ENCODE measurements at places on chromosomes 1 and 21.

- no peak for DNase-seq
Measured at GRCh38 chr1:150233359-150234308, 2.3 kb downstream of the ANP32E start.

DNA sequence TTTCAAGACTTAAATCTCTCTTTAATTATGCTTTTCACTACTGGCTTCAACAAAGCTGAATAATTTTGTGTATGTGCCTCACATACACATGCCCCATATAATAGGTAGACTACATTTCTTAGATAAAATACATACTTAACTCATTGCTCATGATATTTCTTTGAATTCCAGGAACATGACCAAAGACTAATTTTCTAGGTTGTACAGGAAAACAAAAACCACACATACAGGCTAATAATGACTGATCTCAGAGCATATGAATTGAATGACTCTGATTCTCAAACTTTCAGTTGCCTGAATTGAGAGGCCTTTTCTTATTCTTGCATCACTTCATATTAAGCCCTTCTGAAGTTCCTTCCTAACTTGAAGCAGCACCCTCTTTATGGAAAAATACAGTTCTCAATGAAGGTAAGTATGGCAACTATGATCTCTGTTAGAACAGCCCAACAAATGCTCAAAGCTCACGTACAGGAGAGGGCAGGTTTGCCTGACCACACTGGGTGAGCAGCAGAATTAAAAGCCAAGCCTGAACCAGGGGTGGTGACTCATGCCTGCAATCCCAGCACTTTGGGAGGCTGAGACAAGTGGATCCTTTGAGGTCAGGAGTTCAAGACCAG lies 22.6 kb upstream of the UAP1 start:
- DNase-seq, result no peak

- no peak for DNase-seq
Measured at GRCh38 chr21:25296252-25296651, 311.0 kb downstream of the MRPL39 start.

- no peak for DNase-seq
Measured at GRCh38 chr21:35257413-35257812, 208.3 kb upstream of the RUNX1 start.

DNA sequence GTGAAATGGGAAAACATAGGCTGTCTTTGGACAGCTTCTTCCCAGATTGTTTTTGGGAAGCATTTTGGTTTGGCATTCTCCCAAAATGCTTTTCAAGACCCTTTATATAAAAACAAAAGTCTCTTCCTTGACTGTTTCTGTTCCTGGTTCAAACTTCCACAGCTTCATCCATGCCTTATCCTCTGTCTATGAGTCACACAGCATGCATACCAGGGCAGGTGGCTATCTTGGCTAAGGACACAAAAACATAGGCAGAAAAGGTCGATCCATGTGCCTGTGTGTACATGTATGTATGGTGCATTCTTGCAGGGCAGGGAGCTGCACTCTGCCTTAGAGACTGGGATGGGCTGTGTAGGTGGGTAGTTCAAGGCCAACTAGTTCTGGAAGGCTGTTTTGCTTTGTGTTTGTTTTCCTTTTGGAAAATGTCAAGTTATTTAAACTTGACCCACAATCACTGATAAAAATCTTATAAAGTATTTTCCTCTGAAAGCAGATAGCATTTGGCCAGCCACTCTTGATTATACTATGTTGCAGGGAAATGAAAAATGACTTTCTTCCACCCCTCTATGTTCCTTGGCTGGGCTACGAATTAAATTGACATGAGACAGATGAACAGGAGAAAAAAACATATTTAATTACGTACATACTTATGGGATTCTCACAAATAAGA lies 437.0 kb downstream of the SIPA1L2 start:
- no peak for DNase-seq

DNA sequence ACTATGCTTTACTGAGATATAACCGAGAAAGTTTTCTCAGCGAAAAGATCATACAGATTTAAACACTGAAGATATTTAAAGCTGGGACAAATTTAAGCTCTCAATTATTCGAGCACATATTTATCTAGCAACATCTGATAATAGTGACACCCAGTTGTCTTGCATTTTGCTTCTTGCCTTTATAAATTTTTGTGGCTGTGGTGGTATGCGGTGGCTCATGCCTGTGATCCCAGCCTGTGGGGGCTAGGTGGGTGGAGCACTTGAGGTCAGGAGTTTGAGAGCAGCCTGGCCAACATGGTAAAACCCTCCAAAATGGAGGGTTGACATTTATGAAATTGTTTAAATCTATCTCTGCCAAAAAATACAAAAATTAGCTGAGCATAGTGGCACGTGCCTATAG lies 312.2 kb downstream of the SPATA17 start:
- DNase-seq, result no peak

- DNase-seq, result no peak
Measured at GRCh38 chr1:151807766-151808165, 2.5 kb upstream of the LINGO4 start.

DNA sequence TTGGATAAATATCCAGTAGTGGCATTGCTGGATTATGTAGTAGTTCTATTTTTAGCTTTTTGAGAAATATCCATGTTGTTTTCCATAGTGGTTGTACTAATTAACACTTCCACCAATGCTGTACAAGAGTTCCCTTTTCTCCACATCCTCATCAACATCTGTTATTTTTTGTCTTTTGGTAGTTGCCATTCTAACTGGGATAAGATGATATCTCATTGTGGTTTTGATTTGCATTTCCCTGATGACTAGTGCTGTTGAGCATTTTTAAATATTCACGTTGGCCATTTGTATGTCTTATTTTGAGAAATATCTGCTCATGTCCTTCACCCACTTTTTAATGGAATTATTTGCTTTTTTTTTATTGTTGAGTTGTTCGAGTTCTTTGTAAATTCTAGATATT lies 183.9 kb downstream of the PTPRU start:
- DNase-seq, result no peak

- no peak for DNase-seq
Measured at GRCh38 chr1:42179275-42179674, 14.7 kb upstream of the GUCA2A start.

GRCh38 chr1:91513160-91513559 lies 12.5 kb downstream of the CDC7 start:
- no peak for DNase-seq

DNA sequence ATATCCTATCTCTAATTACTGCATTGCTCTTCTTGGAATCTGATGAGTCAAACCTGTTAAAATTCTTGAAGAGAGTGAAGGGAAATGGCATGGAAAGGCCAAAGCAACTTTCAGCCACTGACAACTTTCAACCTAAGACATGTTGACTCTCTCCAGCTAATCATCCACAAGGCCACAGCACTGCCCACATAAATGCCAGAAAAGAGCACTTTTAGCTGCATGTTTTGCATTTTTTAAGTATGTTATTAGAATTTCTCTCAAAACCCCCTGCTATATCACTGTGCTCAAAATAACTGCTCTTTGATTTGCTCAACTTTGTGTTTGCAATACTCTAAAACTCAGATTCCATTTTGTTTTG lies 352.5 kb downstream of the ADGRL2 start:
- no peak for DNase-seq

- no peak for DNase-seq
Measured at GRCh38 chr1:44084998-44085675, 33.5 kb upstream of the KLF17 start.

GRCh38 chr1:224377676-224378006 lies 21.0 kb downstream of the CNIH4 start:
- no peak for DNase-seq

DNA sequence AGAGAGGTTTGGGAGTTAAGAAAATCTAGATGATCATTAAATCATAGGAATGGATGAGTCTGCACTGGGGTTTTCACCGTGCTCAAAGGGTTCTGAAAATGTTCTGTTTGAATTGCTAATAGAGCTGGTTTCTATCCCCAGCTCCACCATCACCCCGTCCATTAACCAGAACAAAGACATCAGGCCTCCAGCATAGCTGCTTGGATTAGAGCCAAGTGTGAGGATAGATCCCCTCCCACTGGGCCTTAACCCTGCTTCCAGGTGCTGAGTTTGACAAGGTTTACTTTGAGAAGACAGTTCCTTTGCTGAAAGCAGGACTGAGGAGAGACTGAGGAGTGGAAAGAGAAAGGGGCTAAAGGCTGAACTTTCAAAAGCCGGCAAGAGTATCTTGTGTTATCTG lies 48.3 kb downstream of the MPZL1 start:
- DNase-seq, result no peak

GRCh38 chr1:221841251-221841982 lies 99.5 kb upstream of the DUSP10 start:
- no peak for DNase-seq

DNA sequence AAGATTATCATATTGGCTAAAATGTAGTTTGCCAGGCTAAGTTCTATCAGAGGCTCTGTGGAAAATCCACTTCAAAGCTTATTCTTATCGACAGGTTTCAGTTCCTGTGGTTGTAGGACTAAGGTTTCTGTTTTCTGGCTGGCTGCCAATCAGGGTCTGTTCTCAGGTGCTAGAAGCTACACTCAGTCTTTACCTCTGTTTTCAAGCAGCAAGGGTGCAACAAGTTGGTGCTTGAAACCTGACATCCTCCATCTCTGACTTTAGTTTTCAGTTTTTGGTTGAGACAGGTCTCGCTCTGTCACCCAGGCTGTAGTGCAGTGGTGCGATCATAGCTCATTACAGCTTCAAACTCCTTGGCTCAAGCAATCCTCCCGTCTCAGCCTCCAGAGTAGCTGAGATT lies 15.3 kb upstream of the TMCO2 start:
- no peak for DNase-seq

DNA sequence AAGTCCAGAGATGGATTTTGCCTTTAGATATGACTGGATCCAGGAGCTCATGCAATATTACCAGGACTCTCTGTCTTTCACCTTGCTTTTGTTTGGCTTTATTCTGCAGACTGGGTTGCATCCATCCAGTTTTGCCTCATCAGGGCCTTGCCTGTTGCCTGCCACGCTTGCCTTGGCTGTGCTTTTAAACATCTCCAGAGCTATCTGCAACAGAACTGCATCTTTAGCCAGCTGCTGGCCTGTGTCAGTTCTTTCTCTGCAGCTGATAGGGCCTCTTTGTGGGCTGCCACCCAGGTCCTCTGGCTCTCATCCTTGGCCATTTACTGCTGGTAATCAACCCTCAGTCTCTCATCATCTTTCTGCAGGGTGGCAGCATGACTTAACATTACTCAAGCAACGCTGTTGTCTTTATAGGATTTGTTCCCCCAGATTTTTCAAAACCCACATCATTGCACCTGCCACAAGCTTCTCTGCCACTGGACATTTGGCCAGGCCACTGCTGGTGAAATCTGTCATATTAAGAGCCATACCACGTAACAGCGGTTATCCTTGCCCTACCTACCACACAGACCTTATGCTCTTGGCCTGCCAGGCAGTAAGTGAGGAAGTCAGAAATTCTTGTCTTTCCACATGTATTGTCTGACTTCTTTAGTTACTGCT lies 24.4 kb upstream of the HUNK start:
- DNase-seq, result no peak

DNA sequence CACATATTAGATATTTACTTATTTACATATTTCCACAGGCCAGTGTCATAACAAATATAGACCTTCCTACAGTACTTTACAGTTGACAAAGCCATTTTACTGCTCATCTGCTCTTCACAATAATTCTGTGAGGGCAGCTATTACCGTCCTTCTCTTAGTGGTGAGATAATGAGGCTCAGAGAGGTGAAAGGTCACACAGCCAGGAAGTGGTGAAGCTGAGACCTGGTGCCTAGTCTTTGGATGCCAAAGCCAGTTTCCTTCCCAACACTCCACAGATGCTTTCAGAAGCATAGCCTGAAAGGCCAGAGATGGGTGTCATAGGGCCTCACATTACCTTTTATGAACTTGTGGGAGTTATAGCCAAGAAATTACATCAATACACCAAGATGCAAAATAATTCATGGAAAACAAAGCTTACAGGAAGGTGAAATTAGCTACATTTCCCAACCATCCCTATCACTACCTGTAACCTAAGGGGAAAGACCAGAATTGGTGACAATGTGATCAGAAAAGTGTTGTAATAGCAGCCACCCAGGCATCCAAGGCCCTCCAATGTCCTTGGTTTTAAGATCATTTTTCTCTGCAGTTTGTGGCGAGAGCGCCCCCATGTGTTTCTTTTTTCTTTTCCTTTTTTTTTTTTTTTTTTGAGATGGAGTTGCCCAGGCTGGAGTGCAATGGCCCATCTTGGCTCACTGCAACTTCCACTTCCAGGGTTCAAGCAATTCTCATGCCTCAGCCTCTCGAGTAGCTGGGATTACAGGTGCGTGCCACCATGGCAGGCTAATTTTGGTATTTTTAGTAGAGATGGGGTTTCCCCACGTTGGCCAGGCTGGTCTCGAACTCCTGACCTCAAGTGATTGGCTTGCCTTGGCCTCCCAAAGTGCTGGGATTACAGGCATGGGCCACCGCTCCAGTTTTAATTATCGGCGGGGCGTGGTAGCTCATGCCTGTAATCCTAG lies 26.5 kb upstream of the RPL11 start:
- DNase-seq, result no peak

DNA sequence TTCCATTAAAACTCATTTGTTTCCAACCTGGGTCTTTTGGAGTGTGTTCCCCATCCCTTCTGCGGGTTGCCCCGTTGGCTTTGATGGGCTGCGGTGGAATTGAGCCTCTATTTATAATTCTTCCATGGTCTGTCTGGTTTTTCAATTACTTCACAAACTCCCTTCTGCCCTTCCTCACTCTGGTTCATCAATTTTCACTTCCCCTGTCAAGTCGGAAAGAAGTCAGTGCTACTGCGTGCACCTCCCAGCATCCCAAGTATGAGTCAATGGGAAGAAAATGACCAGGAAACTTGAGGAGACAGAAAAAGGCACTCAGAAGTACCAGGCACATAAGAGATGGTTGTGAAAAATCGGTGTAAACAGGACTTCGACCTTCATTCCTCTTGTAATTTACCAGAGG lies 126.2 kb downstream of the KAZN start:
- DNase-seq, result no peak

- no peak for DNase-seq
Measured at GRCh38 chr1:95582746-95583145, 348.7 kb downstream of the RWDD3 start.

GRCh38 chr1:92839442-92839841 lies 7.6 kb downstream of the RPL5 start:
- DNase-seq, result no peak

DNA sequence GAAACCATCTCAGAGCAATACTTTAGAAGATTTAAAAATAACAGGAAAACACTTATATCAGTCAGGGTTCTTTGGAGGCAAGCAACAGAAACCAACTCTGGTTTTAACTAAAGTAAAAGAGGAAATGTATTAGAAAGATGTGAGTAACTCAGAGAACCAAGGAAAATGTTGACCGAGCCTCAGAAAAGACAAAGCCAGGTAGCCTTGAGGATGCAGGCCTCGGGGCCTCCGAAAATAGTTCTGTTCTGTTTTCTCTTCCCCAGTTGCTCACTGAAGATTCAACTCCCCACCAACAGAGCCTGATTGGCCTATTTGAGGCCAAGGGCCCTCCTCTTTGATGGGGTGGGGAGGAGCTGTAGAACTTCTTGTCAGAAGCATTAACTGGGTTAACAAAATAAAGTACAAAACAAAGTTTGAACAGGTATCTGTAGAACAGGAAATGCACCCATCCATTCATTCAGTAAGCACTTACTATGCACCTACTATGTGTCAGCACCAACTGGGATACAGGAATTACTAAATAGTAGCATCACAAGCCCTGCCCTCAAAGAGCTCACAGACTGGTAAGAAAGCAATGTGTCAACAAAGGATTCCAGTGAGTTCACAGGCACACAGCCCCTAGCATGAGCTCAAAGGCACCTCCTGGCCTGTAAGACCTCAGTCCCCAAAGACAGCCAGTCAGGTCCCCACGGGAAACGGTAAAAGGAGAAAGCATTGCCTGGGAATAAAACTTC lies 12.6 kb downstream of the SLAMF8 start:
- DNase-seq, result no peak

GRCh38 chr1:222285526-222285925 lies 262.4 kb downstream of the HHIPL2 start:
- DNase-seq, result no peak

GRCh38 chr1:221612047-221612777 lies 129.7 kb downstream of the DUSP10 start:
- DNase-seq, result no peak
